ENCODE measurements at places on chromosomes 12 and 14. TPM values are rescaled to one million over a fixed set of nuclear protein-coding genes. Genes with fewer than 3 reads are reported as not detected.
A peak's percentile ranks its signal among the peaks of the same experiment; 100 is the strongest.

DNA sequence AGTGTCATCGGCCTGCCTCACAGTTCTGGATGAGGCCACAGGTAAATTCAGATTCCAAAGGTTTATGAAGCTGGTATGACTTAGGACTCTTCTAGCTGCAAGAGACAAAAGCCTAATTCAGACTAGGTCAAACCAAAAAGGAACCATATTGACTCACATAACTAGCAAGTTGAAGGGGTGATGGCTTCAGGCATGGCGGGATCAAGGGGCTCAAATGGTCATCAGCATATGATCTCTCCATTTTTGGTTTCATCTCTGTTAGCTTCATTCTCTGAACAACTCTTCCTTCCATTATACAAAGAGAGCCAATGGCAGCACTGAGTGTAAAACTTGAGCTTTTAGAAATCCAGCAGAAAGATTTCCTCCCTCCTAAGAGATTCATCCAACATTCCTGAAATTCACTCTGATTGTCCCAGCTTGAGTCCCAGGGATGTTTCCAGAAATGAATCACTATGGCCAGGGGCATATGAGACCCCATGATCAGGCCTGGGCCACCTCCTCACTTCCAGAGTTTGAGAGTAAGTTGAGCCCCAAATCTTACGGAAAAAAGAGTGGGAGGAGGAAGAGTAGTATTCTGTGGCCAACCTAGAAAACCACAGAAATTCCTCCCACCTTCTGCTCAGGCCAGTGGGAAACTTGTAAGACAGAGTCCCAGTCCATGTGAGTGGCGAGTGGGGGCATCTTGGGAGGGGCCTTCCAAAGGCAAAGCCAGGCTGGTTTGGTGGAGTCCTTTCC lies 2.0 kb upstream of the MAP1LC3B2 start:
- peaks cover 69% of the 10 kb centered on the region for H3K4me1 ChIP-seq
- H3K4me3 ChIP-seq = peak overlapping the region; percentile 11
- H3K27ac ChIP-seq = peak overlapping the region; percentile 100
- H3K27me3 ChIP-seq = no peaks in the 10 kb centered on the region
- no peaks in the 10 kb centered on the region for H3K36me3 ChIP-seq

- H3K4me1 ChIP-seq = peaks cover 10% of the 10 kb centered on the region
- H3K4me3 ChIP-seq = no peak overlapping the region
- H3K36me3 ChIP-seq = no peaks in the 10 kb centered on the region
- no peak overlapping the region for H3K27ac ChIP-seq
These were observed 80.8 kb downstream of the TMTC1 start for GRCh38 chr12:29702972-29703371.

DNA sequence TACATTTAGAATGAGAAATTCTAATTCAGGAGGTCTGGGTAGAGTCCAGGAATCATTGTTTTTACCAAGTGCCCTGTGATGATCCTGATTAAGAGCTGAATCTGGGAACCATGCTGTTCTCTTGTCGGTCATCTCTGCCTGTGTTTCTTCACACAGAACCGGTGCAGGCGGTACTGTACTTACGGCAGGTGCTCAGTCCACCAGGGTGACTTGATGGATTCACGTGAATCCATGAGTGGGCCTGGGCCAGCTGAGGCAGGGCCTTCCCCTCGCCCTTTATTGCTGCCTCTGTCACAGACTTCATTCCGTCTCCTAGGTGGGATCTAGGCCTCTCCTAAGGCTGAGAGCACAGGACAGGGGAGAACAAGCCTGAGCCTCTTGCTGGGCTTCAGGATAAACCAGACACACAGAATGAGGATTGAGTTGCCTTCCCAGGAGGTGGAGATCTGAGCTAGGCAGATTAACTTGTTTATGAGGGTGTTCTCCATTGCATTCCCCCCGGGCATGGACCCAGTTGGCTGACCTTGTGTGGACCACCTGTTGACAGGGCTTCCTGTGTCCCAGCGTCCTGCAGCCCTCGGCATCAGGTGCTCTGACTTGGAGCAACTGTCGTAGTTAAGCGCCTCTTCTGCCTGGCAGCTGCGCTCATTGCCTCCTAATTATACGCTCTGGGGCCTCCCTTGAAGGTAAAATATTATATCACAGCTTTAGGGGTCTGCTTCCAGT lies 42.1 kb downstream of the B4GALNT3 start:
- H3K27ac ChIP-seq = no peak overlapping the region
- H3K4me1 ChIP-seq = no peaks in the 10 kb centered on the region
- peaks cover 10% of the 10 kb centered on the region for H3K27me3 ChIP-seq

GRCh38 chr14:61362072-61362750 lies 40.8 kb downstream of the PRKCH start:
- no peak for DNase-seq
- no peaks in the 10 kb centered on the region for H3K36me3 ChIP-seq
- no peaks in the 10 kb centered on the region for H3K27me3 ChIP-seq
- peaks cover 24% of the 10 kb centered on the region for H3K4me1 ChIP-seq

The ESRRB gene
- not detected for polyA plus RNA-seq

The ZFHX2 gene
- not detected for polyA plus RNA-seq

DNA sequence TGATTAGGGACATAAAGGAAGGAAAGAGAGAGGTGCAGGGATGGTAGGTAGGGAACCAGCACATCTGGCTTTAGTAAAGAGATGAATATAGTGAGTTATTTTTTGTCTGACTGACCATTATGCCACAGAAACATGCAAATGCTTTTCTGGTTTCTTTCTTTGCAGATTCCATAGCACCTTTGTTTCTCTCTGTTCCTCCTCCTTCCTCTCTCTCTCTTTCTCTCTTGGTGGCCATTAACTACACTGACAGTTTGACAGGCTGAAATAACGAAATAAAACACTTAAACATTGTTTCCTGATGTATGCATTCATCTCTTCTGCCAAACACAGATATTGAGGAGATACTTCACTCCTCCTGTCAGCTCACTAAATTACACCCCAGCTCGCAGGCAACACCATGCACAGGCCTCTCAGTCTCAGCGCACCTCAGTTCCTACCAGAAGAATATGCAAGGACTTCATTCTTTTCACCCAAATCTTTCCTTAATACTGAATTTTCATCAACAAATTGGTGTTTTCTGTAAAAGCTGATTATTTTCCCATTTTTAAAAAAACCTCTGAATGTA lies 406.9 kb upstream of the SOX5 start:
- DNase-seq = no peak
- no peaks in the 10 kb centered on the region for H3K4me1 ChIP-seq
- no peak overlapping the region for H3K27ac ChIP-seq
- H3K27me3 ChIP-seq = no peaks in the 10 kb centered on the region
- H3K36me3 ChIP-seq = no peaks in the 10 kb centered on the region

- no peak overlapping the region for H3K27ac ChIP-seq
- no peak overlapping the region for H3K4me3 ChIP-seq
- no peaks in the 10 kb centered on the region for H3K27me3 ChIP-seq
- H3K4me1 ChIP-seq = no peaks in the 10 kb centered on the region
- DNase-seq = no peak
- no peaks in the 10 kb centered on the region for H3K36me3 ChIP-seq
These were observed 177.7 kb upstream of the RGS6 start for GRCh38 chr14:71754422-71755095.

DNA sequence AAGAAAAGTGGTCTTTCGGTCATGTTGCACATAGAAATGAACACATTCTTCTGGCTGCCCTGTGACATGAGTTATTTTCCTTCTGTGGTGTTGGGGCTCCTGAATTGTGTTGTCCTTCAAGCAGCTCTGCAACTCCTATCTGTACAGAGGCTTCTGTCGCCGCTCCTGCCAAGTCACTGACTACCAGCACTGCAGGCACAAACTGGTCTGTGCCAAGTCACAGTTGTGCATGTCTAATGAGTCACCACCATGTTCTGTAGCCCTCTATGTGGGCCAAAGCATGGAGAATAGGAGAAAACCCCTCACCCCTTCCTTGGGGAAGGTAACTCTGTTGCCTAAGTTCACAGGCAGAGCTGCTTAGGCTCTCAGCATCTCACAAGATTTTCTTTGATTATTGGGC lies 283.3 kb downstream of the RPL10L start:
- H3K4me3 ChIP-seq = no peak overlapping the region
- H3K27me3 ChIP-seq = no peaks in the 10 kb centered on the region
- H3K27ac ChIP-seq = no peak overlapping the region
- H3K36me3 ChIP-seq = no peaks in the 10 kb centered on the region

GRCh38 chr14:68306265-68306933 lies 486.5 kb downstream of the ZFP36L1 start:
- no peaks in the 10 kb centered on the region for H3K36me3 ChIP-seq
- DNase-seq = no peak
- H3K27me3 ChIP-seq = no peaks in the 10 kb centered on the region

DNA sequence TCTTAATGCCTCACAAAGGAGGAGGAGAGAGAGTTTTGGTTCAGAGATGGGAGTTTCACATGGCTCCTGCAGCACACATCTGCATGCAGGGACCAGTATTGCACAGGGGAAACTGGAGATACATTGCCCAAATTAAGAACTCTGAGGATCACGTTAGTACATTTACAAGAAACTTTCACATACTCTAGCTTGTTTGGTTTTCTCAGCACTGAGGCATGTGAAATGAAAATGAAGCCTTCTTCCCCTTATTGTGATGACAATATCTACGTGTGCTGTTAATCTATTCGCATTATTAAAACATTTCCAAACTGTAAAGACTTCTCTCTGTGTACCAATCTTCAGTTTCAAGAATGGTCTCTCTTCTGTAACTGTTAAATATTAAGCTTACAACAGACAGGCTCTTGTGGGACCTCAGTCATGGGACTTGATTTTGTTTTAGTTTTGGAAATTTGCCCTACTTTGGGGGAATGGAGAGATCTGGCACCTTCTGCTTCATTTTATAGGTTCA lies 124.7 kb downstream of the DAAM1 start:
- H3K27me3 ChIP-seq = no peaks in the 10 kb centered on the region
- no peaks in the 10 kb centered on the region for H3K36me3 ChIP-seq
- no peak overlapping the region for H3K27ac ChIP-seq
- no peak overlapping the region for H3K4me3 ChIP-seq
- no peak for DNase-seq

The GTF2H3 gene
- 12.3 TPM for polyA plus RNA-seq

- no peaks in the 10 kb centered on the region for H3K36me3 ChIP-seq
- no peak overlapping the region for H3K27ac ChIP-seq
- no peaks in the 10 kb centered on the region for H3K27me3 ChIP-seq
- no peaks in the 10 kb centered on the region for H3K4me1 ChIP-seq
- DNase-seq = no peak
- H3K4me3 ChIP-seq = no peak overlapping the region
These were observed 14.0 kb downstream of the CCER1 start for GRCh38 chr12:90940872-90941499.

The FRS2 gene
- polyA plus RNA-seq = 6.8 TPM

The ING4 gene
- polyA plus RNA-seq = 62.2 TPM

DNA sequence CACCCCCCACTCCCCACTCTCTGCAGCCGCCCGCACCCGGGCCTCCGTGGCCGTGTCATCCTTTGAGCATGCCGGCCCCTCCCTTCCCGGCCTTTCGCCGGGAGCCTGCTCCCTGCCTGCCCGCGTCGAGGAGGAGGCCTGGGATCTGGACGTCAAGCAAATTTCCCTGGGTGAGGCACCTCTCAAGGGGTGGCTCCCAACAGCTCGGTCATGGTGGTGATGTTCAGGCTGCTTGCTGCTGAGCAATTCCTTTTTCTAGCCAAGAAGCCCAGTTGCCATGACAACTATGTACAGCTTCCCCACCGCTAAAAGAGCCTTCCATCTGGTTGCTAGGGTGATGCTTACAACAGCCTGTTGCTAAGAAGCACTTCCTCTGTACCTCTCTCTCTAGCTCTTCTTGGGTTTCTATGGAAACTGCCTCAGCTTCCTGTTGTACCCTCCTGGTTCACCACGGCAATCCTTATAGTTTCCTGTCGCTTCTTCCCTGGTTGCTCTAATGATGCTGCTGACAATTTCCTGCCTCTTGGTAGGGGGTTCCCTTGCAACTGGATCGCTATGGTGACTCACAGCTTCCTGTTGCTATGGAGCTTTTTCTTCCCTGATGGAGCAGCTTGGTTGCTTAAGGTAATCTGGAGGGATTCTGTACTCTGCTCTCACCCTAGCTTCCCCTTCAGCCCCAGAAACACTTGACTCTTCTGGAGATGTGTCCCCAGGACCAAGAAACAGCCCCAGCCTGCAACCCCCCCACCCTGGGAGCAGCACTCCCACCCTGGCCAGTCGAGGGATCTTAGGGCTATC lies 11.0 kb downstream of the ZNF219 start:
- peak overlapping the region; percentile 83 for H3K27ac ChIP-seq
- no peaks in the 10 kb centered on the region for H3K27me3 ChIP-seq
- peak; percentile 100 for DNase-seq

DNA sequence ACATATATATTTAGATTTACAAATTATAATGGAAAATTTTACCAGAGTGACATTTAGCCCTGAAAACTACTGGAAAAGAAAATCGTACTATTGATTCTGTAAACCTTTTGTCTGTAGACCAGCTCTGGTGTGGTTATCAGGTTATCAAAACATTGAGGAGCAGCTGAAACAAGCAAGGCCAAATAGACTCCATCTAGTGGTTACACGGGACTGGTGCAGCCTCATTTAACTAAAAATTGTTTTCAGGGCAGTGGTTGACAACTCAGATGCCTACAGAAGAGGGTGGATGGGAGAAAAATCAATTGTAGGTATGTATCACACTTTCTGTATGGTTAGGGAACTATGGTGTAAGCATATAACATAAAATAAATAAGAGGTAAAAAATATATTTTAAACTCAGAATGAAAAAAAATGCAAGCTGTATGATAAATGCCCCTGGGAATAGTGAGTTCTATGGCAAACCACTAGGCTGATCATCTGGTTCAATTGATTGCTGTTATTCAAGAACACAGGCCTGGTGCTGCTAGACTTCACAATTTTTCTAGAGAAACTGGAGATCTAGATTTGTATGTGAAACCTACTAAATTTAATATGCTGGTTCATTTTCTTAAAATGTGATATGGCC lies 51.2 kb downstream of the ACSS3 start:
- no peaks in the 10 kb centered on the region for H3K27me3 ChIP-seq
- H3K27ac ChIP-seq = no peak overlapping the region
- H3K36me3 ChIP-seq = no peaks in the 10 kb centered on the region
- peak; percentile 3 for DNase-seq

The NEDD1 gene
- polyA plus RNA-seq = 3.2 TPM

DNA sequence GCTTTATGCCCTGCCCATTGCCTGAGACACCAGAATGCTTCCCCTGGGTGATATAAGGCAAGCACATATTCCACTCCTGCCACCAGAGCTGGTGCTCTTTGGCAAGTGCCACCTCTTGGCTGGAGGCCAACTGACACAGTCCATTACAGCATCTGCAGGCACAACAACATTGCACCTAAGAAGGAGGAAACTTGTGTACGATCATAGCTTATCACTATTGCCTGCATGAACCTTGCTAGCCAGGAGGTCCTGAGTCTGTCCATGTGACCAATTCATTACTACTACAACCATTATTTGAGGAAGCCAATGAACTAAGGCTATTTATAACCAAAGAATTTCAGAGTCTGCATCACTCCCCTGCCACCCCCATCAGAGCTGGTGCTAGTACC lies 119.8 kb upstream of the SCAF11 start:
- H3K27me3 ChIP-seq = no peaks in the 10 kb centered on the region
- H3K4me3 ChIP-seq = no peak overlapping the region
- H3K4me1 ChIP-seq = no peaks in the 10 kb centered on the region
- H3K36me3 ChIP-seq = no peaks in the 10 kb centered on the region

The MDGA2 gene
- polyA plus RNA-seq = not detected

- peaks cover 11% of the 10 kb centered on the region for H3K27me3 ChIP-seq
- no peak overlapping the region for H3K4me3 ChIP-seq
- DNase-seq = no peak
- H3K27ac ChIP-seq = no peak overlapping the region
- no peaks in the 10 kb centered on the region for H3K36me3 ChIP-seq
- H3K4me1 ChIP-seq = peaks cover 10% of the 10 kb centered on the region
These were observed 10.6 kb upstream of the CYP46A1 start for GRCh38 chr14:99673305-99674063.

Measured in CD14-positive monocyte (primary cell).